ENCODE measurements at places on chromosomes 3 and 15.

DNA sequence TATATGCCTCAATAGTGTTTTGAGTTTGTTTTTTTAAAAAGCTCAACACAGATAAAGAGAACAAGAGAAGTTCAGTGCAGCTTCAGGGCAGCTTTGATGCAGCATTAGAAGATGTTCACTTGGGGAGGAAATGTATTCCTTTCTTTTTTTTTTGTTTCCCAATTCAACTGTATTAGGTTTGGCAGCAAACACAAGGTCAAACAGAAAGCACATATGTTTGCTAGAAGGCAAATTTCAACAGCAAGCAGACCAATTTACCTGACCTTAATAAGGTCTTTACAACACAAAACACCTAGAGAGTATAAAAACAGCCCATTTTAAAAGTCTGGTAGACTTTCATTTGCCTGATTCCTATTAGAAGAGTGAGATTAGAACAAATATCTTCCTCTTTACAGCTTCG lies 7.3 kb upstream of the CDAN1 start:
- DNase-seq: no peak

DNA sequence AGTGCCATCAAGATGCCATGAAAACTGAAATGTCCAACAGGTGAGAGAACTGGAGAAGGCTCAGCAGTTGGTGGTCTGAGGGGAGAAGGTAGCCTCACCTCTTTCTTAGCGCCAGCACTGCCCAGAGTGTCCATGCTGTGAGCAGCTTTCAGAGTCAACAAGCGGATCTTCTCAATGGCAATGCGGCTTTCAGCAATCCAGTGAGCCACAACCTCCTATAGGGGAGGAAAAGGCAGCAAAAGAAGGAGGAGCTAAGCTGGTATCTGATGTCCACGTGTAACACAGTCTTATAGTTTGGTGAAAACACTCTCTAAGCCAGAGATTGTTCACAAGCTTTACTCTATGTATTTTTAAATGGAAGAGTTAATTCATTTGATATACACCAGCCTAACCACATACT lies 36.1 kb upstream of the ACKR4 start:
- no peak for DNase-seq

- no peak for DNase-seq
These were observed 2.7 kb downstream of the CHDH start for GRCh38 chr3:53843195-53844177.

DNA sequence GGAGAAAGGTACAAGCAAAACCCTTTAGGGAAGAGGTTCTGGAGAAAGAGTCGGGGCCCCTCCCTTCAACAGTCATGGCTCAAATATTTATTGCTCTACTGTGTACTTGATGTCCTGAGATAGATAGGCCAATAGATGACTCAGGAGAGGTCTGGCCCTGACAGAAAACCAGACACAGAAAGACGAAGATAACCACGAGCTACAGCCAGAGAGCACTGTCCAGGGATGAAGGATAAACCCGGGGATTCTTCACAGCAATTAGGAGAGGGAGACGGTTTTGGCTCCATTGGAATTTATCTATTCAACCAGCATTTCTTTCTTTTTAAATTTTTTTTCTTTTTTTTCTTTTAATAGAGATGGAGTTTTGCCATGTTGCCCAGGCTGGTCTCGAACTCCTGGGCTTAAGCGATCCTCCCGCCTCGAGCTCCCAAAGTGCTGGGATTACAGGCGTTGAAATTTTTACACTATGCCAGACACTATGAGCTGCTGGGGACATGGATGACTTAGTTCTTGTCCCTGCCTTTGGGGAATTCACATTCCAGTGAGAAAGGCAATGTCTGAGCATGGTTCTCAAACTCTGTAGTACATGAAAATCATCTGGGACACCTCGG lies 4.6 kb upstream of the CIDEC start:
- DNase-seq: no peak

- no peak for DNase-seq
These were observed 38.5 kb upstream of the DUSP7 start for GRCh38 chr3:52094571-52095485.

GRCh38 chr3:65702202-65702601 lies 336.5 kb downstream of the MAGI1 start:
- DNase-seq: no peak

DNA sequence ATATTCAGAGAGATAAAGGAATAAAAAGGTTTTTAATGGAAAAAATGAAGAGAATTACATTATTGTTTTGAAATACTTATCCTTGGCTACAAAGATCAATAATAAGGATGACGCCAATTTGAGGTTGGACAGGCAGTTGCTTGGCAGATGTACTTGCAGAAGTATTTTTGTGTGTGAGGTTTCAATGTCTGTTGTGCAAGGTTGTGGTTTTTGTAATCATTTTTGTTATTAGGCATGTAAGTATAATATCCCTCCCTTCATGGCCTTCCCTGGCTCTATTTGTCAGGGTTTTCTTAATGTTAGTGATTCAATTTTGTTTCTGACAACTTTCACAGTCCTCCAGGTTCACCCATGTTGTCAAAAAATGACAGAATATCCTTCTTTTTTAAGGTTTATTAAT lies 105.9 kb downstream of the OTOL1 start:
- no peak for DNase-seq

DNA sequence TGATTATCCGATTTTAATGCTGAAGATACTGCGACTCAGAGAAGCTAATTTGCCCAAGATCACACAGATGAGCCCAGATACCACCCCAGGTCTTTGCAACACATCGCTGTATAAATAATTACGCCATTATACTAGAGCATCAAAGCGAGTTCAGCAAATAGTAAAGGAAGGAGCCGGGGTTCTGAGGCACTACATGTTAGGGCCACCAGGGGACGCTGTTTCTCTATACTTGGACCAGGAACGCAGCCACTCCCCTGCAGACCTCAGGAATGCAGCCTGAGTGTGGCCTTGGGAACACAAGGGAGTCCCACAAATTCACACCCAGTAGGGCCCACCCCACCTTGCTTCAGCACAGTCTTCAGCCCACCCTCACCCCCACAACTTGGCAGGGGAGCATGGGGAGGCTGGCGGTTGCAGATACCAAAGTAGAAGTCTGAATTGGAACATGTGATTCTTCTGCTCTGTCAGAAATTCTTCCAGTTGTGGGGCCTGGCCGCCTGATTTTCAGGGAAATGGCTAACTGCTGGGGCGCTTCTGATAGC lies 57.8 kb upstream of the RYK start:
- peak; percentile 72 for DNase-seq

GRCh38 chr3:126837773-126838172 lies 133.7 kb downstream of the CHCHD6 start:
- no peak for DNase-seq

DNA sequence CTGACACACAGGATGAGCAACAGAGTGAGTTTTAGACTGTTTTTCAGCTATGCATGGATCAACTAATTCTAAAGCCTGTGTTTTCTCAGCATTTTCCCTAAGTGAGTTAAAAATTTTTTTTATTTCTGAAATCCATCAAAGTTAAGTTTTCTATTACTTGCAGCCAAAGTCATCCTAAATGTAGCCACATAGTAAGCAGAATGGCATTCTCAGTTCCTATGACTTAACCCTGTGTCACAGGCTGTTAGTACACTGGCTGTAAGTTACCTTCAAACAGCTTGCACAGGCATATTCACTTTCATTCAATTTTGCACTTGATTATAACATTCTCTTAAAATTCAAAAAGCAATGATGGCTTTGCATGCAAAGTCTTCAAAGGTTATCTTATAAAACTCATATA lies 368.2 kb downstream of the OCA2 start:
- no peak for DNase-seq

DNA sequence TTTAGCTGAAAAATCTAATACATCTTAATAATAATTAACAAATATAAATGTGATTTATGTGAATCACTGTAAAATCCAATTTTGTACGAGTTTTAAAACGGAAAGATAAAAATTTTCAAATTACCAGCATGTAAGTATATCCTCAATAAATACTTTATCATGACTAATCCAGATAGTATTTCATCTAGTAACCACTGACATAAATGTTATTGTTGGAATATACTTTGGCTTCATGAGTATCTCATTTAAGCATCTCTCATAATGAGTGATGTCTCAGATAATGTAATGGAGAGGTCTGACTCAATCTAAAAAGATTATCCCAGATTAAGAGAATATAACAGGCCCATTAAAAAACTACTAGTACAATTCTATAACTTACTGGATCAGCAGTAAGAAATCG lies 216.3 kb downstream of the STAG1 start:
- no peak for DNase-seq
